ENCODE measurements at places on chromosomes 2 and 18.

- DNase-seq = no peak
Measured at GRCh38 chr2:230968921-230969658, 26.8 kb upstream of the SPATA3 start.

DNA sequence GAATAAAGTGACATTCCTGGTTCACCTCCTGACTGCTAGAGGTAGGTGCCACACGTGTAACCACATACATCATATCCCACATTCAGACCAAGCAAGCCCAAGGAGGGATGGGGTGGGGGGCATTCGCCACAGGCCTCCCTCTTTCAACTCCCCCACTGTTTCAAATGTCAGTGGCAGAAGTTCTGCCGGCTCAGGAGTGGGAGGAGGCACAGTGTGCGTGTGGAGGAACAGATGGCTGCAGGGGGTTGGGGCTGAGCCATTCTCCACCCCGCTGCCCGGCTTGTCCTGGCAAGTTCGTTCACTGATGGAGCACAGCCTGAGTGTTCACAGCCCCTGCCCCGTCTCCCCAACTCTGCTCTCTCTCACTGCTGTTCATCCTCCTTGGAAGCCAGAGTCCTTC lies 75.4 kb upstream of the TANC1 start:
- DNase-seq = no peak

DNA sequence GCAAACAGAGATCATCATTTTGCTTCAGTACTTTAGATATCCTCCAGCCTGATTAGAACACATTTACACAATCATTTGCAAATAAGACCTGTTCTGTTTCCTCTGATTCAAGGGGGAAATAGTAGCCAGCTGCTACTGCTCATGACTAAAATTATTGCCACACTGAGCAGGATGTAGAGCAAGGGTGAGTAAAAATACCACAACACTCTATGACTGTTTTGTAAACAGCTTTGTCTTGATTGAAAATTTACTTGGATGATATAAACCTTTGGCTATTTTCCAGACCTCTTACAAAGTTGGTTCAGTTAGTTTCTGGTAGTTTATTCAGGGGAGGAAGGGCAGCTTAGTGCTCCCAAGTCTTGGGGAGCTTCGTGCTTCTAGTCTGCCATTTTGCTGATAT lies 286.4 kb upstream of the CNTNAP5 start:
- no peak for DNase-seq

DNA sequence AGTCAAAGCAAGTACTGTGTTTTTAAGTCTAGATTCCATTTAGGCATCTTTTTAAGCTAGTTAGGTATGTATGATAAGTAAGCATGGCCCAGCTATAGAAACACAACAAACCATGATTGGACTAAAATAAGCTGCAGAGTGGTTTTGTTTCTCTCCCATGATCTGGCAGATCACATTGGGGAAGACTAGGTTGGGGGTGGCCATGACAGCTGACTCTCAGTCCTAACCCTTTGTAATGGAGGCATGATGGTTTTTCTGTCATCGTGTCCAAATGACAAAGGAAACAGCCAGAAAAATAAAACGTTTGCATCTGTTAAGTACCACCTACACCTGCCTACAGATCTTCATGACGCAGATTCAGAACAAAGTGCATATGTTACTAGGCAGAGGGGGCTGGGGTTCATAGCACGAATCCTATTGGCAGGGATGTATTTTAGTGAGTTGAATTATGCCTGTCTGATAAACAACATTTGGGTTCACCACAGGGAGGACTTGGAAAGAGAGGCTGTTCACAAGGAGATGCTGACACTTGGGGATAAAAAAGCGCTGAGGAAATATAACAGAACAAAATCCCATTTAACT lies 33.8 kb upstream of the GALNT5 start:
- no peak for DNase-seq

DNA sequence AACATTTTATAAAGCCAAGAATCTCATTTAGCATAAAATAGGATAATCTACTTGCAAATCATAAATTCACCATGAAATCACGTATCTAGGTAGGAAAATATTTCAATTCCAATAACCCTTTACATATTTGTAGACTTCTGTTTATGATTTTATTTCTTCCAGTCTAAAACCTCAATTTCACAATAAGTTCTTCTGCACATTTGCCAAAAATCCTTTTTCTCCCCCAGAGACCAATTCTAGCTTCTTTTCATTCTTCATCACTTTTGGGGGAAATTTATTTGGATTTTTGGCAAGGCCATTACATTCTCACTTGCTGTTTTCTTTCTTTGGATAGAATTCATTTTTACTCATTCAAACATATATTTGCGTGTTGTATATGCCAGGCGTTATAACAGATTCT lies 86.8 kb downstream of the SPRED2 start:
- no peak for DNase-seq

GRCh38 chr18:6785001-6785400 lies 55.5 kb downstream of the ARHGAP28 start:
- DNase-seq = no peak

DNA sequence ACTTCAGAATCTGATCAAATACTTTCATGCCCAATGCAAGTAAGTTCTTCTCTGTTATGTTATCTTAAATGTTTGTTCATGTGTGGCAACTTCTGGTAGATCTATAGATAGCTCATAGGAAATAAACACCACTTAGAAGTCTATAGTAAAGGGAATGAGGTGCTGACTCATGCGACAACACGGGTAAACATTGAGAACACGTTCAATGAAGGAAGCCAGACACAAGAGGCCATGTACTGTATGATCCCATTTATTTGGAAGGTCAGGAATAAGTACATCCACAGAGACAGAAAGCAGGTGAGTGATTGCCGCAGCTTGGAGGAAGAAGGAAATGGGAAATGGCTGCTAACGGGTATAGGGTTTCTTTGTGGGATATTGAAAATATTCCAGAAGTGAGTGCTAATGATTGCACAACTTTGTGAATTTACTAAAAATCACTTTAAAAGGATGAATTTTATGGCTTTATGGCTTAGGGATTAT lies 95.4 kb downstream of the ITGB1BP1 start:
- no peak for DNase-seq

GRCh38 chr2:152223977-152224376 lies 48.4 kb upstream of the STAM2 start:
- no peak for DNase-seq

GRCh38 chr2:152694161-152694661 lies 23.1 kb downstream of the PRPF40A start:
- peak; percentile 27 for DNase-seq

GRCh38 chr2:53512071-53512826 lies 255.4 kb upstream of the CHAC2 start:
- no peak for DNase-seq

GRCh38 chr2:214261683-214262082 lies 149.2 kb upstream of the VWC2L start:
- DNase-seq = no peak

DNA sequence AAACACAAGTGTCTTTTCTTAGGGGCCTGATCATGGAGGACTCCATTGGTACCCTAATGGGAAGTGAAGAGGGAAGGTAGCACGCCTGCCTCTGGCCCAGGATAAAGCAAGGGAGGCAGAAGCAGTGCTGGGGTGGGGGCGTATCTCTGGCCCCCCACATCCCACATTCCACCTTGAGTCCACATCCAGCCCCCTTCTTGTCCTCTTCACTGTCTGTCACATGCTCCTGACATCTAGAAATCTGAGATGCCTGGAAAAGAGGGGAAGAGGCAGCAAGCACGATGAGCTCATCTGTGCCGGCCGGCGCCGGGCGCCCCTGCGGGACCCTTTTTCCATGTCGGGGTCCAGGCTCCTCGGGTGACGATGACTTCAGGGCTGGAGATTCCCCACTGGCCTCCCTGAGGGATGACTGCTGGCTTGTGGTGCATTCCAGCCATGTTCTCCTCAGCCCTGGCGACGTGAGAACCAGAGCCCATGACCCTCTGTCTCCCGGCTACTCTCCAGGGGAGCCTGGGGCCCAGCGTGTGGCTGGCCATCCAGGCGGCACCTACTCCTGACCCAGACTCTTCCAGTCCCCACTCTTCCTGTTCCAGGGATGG lies 277.5 kb downstream of the DYSF start:
- DNase-seq = no peak

GRCh38 chr2:15010346-15010745 lies 377.8 kb downstream of the LRATD1 start:
- DNase-seq = no peak

GRCh38 chr2:202944816-202945215 lies 32.7 kb downstream of the CARF start:
- no peak for DNase-seq

DNA sequence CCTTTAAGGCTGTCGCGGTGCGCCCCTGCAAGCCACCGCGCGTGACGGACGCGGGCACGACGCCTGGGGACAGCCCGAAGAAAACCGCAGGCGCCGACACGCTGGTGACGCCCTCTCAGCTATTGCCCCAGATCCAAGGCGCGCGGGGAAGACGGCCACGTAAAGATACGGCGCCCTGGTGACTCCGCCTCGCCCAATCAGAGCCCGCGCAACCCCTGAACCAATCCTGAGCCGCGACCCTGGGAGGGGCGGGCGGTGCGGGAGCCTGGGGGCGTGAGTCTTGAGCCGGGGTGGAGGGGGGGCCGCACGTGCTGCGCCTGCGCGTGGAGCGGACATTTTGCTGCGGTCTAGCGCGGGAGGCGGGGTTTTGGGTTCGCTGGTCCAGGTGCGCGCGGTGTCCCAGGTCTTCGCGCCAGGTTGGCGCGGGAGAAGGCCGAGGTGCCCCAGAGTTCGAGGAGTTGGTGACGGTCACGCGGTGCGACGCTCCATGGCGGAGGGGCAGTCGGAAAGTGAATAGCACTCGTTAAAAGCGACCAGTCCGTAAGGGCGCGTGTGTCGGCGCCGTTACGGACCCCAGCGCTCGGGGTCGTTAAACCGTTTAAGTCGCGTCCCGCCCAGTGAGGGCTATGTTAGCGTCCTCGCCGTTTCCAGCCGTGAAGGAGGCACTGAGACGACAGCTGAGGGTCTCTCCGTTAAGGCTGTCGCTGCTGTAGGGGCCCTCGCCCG lies 15.9 kb downstream of the NMUR1 start:
- peak; percentile 97 for DNase-seq

- no peak for DNase-seq
Measured at GRCh38 chr2:3039188-3040065, 338.2 kb downstream of the EIPR1 start.

- DNase-seq = no peak
Measured at GRCh38 chr2:54680397-54681041, 42.9 kb upstream of the EML6 start.

DNA sequence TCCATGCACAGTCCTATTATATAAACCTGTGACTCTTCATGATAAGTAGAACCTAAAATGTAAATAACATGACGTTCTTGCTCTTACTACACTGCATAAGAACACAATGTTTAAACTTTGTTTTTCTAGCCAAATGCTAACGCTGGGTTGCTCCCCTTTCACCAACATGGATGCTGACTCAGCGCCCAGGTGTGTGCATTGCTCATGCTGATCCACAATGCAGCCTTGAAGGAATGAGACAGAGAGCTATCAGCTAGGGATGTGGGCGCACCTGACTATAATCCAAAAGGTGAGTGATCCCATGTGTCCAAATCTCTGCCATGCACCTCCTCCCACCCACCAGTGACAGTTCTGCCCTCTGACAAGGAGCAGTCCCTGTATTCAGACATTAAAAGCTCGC lies 235.0 kb downstream of the IRS1 start:
- no peak for DNase-seq

DNA sequence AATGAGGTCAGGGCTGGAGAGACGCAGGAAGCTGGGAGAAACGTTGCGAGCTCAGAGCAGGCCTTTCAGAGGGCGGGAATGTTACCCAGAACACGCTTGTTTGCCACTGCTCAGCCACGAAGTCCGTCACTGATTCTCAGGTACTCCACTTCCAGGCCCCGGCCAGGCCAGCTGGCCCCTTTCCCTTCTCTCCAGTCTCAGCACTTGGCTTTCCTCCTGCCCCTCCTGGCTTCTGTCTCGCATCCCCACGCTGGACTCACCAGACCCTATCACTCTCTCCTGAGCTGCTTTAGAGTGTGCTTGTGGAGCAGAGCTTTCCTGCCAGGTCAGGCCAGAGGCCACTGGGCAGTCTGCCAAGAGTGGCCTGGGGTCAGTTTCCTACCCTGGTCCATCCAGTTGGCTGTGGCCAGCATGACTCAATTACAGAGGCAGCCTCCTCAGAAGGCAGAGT lies 151.4 kb downstream of the TWIST2 start:
- DNase-seq = no peak

- DNase-seq = no peak
Measured at GRCh38 chr2:41779888-41780287, 267.9 kb upstream of the PKDCC start.

GRCh38 chr2:192354512-192355244 lies 159.9 kb upstream of the TMEFF2 start:
- no peak for DNase-seq

DNA sequence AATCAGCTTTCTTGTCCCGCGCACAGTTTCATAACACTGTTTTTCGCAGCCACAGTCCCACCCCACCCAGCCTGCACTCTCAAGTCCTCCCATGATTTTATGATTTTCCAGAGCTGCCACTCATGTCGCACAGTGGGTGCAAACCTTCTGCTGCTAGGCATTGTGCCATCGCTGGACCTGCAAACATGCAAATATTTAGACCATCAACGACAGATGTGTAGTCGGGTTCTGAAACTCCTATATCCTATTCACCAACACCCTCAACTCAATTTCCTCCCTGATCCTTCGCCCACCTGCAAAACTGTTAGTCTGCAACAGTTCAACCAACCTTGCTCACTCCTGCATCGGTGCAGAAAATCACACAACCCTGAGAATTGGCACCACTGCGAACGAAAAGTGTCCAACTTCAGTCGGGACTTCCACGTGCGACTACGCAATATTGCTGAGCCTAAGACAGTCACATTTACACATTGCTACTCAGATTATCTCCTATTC lies 871 bp upstream of the ALS2 start:
- DNase-seq = no peak

GRCh38 chr2:13996527-13996926 lies 636.0 kb upstream of the LRATD1 start:
- DNase-seq = no peak

DNA sequence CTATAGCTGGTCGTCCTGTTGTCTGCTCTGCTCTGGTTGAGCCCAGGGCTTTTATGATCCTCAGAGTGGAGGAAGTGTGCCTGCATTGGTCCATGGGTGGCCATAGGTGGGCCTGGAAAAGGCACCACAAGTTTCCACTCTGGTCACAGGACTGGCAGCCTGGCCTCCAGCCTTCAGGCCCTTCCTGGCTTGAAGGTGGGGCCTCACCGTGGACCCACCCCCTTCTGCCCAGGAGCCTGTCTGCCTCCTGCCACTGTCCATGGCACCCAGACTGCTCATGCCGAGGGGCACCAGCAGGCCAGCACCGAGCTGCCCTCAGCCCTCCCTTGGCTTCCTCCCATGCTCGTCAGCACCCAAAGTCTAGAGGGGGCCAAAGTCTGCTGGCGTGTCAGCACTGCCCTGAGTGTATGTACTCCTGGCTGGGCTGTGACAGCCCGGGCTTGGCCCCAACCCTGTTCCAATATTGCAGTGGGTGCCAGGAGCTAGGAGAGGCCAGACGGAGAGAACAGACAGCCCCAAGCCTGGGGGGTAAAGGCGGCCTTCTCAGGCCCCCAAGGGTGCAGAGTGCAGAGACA lies 529.4 kb downstream of the DCC start:
- no peak for DNase-seq
